ENCODE measurements at places on chromosomes 2 and 18. TPM values are rescaled to one million over a fixed set of nuclear protein-coding genes. Genes with fewer than 3 reads are reported as not detected.

DNA sequence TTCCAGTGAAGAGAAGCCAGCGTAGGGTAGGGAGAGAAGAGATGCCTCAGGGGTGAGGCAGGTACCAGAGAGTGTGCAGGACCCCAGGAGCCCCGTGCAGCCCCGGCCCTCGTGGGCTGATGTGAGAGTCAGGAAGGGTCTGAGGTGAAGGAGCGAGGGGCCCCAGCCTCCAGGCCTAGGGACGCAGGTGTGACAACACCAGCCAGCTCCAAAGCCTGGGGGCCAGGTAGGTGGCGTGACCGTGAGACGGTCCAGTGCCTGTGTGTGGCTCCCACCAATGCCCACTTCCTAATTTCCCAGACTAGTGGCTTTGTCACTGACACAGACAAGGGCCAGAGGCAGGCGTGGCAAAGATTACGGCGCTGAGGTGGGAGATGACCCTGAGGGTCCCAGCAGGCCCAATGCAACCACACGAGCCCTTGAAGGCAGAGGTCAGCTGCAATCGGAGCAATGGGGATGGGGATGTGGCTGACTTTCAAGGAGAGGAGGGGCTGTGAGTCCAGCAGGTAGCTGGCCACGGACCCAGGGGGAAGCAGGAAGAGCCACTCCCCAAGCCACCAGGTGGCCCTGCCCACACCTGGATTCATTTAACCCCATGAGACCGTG lies 86.0 kb upstream of the SNTG2 start:
- no peak for DNase-seq

The COMMD1 gene
- 43.1 TPM for total RNA-seq

GRCh38 chr2:48819206-48819735 lies 63.7 kb upstream of the LHCGR start:
- no peak for DNase-seq

The ITGB6 gene
- 1.4 TPM for total RNA-seq

The CHST9 gene
- 8.2 TPM for total RNA-seq

The ANKRD62 gene
- total RNA-seq = 0.06 TPM

DNA sequence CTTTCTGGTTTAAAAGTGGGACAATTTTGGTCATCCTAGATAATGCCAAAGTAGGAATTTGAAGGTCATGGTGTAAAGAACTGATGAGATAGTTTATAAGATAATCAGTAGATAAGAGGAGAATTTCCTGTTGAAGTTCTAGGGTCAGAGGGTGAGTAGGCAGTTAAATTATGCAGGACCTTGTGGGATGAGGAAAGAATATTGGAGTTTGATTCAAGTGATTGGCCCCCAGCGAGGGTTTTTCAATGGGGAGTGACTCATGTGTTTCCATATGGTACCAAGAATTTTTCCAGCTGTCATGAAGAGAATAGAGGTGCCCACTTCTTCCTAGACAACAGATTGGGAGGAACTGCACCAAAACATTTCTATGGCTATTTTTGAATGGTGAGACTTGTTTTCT lies 940.2 kb upstream of the ZEB2 start:
- no peak for DNase-seq

DNA sequence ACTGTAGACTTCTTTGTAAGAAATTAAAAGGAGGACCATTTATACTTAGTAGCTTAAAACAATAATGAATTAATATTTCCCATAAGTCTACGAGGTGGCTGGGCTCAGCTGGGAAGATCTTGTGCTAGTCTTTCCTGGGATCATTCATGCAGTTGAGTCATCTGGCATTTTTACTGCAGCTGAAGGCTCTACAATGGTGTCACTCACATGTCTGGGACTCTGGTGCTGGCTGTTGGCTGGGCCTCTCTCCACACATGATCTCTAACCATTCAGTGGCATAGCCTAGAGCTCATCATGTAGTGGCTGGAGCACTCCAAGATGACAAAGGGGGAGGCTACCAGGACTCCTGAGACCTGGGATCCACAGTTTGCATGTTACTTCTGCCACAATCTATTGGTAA lies 35.5 kb downstream of the CLASP1 start:
- no peak for DNase-seq

GRCh38 chr2:11154016-11154922 lies 998 bp upstream of the SLC66A3 start:
- no peak for DNase-seq

DNA sequence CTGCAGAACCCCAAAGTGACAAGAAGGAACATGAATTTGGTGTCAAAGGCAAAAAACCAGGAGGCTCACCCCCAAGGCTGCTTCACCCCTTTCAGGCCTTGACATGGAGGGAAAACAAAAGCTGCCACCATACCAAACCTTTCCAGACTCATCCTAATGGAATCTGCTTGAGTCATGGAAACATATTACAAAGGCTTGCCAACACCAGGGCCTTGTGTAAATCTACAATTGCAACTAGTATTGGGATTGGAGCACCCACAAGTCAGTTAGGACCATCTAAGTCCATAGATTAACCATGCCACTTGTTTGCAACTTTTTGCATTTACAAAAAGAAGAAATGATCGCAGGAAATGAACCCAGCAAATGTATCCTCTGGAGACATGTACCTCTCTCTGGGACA lies 297.6 kb downstream of the CDCA7 start:
- DNase-seq = no peak

The SRD5A2 gene
- 0.59 TPM for total RNA-seq

The ZNF512 gene
- 63.0 TPM for total RNA-seq

- DNase-seq = no peak
Observed at GRCh38 chr2:113233593-113234550, 44.8 kb downstream of the PAX8 start.
